Fibroblast of pulmonary artery (primary cell): ENCODE measurements at places on chromosomes 4 and X.

- DNase-seq = no peak
Observed at GRCh38 chrX:153634236-153634635, 12.8 kb upstream of the DUSP9 start.

DNA sequence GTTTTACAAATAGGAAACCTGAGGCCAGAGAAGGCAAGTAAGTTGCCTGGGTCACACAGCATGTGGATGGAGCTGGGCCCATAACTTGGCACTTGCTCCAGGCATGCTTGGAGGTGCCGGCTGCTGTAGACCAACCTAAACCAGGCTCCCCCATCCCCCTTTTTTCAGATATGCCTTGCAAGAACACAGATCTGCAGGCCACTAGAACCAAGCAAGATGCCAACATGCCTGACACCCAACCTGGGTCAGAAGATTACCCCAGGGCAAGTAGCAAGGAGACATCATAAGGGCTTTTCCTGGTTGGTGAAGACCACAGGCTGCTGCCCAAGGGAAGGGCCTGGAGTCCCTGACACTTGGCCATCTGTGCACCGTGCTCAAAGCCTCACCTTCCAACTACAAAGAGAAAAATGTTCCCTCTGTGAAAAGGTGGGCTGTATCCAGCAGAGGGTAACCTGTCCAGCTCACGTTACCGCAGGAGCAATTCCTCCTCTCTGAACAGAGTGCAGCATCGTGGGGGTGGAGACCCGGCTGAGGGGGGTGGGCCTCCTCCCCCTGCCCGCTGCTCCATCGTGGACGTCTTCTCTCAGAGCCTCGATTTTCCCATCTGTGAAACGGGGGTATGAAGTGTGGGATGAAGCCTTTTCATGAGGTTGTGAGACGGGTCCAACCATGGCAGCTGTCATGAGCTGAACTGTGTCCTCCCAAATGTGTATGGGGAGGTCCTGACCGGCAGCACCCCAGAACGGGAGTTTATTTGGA lies 23.0 kb downstream of the HMX1 start:
- DNase-seq = no peak

- DNase-seq = no peak
Observed at GRCh38 chrX:41594634-41595033, 94.1 kb upstream of the GPR34 start.

- peak; percentile 47 for DNase-seq
Observed at GRCh38 chr4:142416711-142417275, 429.3 kb downstream of the INPP4B start.

- DNase-seq = peak; percentile 41
Observed at GRCh38 chr4:112766422-112766821, 129.5 kb downstream of the LARP7 start.
